ENCODE measurements at places on chromosomes 4 and X. TPM values are rescaled to one million over a fixed set of nuclear protein-coding genes. Genes with fewer than 3 reads are reported as not detected.

The NKX6-1 gene
- 60.9 TPM for total RNA-seq

The CXCL1 gene
- 0.18 TPM for total RNA-seq

The UGT2B11 gene
- total RNA-seq: not detected

The RAB28 gene
- total RNA-seq: 18.5 TPM

The BEX4 gene
- 0.56 TPM for total RNA-seq

The FABP2 gene
- 0.21 TPM for total RNA-seq

The CORIN gene
- total RNA-seq: 0.32 TPM

GRCh38 chrX:104284507-104284906 lies 29.8 kb upstream of the ESX1 start:
- ATAC-seq: no peak

DNA sequence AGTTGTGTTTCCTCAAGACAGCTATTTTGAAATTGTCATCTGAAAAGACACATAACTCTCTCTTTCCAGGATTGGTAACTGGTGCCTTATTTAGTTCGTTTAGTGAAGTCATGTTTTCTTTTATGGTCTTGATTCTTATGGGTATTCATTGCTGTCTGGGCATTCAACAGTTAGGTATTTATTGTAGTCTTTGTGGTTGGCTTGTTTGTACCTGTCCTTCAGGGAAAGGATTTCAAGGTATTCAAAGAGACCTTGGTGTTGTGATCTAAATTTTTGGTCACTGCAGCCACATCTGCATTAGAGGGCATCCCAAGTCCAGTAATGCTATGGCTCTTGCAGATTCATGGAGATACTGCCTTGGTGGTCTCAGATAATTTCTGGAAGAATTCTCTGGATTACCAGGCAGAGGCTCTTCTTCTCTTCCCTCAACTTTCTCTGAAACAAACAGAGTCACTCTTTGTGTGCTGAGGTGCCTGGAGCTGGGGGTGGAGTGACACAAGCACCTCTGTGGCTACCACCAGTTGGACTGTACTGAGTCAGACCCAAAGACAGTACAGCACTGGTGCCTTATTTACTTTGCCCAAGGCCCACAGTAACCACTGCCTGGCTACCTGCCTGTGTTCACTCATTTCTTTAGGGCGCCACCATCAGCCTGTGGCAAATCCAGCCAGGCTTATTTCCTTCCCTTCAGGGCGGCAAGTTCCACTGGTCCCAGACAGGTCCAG lies 620.4 kb downstream of the KCNIP4 start:
- no peak for ATAC-seq

- ATAC-seq: peak; percentile 97
These were observed 181.1 kb downstream of the LARP7 start for GRCh38 chr4:112817933-112818593.

DNA sequence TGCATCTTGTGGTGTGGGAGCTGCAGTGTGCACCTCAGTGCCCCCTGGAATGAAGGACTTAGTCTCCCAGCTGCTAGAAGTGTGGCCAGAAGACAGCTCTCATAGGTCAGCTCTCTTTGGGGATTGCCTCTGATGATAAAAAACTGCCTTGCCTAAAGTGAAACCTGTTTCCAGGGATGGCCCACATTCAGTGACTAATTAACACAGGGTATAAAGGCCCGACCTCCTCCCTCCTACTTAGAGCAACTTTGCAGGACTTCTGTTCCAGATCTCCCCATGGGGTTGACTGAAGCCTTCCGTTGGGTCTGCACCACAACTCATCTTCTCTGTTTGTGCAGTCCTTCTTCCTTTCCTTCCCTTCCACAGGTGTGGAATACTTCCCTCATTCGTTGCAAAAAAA lies 53.2 kb downstream of the SPINK2 start:
- ATAC-seq: no peak

GRCh38 chr4:89719536-89720090 lies 117.3 kb downstream of the SNCA start:
- ATAC-seq: no peak

GRCh38 chr4:186002853-186003252 lies 66.1 kb upstream of the TLR3 start:
- no peak for ATAC-seq

- ATAC-seq: no peak
These were observed 358.9 kb downstream of the FBXO8 start for GRCh38 chr4:173924561-173924960.

DNA sequence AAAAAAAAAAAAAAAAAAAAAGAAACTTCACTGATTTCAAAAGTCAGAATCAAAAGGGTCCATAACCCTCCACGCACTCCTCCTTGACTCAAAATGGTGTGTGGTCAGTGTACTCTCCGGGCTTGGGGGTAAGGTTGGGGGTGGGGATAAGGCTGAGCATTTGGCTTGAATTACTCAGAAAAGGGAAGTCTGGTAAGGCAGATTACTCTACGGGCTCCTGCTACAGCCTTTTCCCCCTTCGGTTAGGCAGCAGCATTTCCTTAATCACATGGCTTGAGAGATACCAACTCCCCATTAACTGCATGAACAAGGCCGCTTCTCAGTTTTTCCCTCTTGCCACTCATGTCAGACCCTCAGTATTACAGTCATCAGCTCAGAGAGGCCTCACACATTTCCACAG lies 135.4 kb upstream of the DUSP21 start:
- no peak for ATAC-seq

- no peak for ATAC-seq
These were observed 442.4 kb downstream of the ZIC3 start for GRCh38 chrX:138008281-138008680.

DNA sequence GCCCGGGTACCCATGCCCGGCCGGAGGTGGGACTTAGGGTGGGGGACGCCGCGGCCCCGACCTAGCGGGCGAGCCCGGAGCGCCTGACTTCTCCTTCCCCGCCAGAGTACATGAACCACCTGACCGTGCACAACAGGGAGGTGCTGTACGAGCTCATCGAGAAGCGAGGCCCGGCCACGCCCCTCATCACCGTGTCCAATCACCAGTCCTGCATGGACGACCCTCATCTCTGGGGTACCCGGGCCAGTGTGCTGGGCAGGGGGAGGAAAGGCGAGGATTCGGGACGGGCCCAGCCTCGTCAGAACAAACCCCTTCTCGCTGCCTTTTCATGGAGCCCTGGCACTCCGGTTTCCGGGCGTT lies 622 bp downstream of the TAFAZZIN start:
- peak; percentile 82 for ATAC-seq

DNA sequence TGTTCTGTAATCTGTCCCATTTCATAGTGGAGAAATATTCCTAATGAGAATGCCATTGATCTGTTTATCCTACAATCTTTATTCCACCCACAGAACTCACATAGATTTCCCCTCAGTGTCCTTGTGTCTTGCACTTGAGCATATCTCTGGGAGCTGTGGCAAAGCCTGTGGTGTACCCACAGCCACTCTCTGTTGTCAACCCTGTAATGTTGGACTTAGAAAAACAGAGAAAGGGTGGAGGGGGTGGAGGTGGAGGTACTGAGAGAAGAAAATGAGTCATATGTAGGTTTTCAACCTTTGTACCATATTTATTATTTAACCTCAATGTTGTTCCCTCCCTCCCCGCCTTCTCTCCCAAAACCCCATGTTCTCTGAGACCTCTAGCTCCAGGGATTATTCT lies 46.9 kb upstream of the TLL1 start:
- ATAC-seq: peak; percentile 18

DNA sequence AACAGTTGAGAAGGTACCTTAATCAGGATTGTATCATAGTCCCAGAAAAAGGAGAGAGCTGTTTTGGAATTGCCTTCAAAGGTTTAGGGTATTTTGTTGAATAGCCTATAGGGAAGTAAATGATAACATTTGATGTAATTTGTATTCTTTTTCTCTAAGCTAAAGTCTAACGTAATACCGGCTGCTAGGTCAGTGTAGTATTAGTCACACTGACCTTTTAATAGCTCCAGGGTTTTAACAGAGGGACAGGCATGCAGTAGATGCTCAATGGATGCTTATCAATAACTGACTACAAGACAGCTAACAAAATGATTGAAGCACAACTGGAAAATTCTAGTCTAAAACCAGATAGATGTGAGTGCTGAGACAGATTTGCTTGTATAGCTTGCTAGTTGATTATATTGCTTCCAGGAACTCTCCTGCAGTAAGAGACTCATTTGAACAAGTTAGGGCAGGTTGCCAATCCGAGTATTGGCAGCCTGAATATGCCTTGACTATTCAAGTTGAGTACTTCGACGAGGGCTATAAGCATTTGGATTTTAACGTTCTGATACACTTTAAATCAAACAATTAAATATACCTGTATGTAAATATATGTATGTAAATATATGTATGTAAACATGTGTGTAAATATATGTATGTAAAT lies 16.5 kb upstream of the PNPLA4 start:
- no peak for ATAC-seq

DNA sequence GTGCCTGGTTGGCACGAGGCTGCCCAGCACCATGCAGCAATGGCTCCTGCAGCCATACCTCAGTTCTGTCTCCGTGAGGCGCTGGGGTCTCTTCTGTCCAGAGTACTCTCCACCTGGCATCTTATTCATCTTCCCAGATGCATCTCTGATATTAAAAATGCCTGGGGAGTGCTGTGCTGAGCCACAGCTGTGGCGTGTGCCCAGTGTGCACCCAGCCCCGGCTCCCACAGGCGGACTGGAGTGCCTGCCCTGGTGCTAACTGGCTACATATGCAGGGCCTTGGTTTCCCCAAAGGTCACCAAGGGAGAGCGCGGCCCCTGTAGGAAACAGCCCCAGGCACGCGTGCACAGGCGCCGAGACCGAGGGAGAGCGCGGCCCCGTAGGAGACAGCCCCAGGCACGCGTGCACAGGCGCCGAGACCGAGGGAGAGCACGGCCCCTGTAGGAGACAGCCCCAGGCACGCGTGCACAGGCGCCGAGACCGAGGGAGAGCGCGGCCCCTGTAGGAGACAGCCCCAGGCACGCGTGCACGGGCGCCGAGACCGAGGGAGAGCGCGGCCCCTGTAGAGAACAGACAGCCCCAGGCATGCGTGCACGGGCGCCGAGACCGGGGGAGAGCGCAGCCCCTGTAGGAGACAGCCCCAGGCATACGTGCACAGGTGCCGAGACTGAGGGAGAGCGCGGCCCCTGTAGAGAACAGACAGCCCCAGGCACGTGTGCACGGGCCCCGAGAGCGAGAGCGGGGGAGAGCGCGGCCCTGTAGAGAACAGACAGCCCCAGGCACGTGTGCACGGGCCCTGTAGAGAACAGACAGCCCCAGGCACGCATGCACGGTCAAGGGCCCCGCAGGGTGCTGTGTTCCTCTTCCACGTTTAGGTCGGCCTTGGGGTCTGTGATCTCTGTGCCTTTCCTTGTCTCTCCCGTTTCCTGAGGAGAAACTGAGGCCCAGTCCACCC lies 14.5 kb downstream of the TMEM175 start:
- ATAC-seq: no peak

GRCh38 chrX:44235534-44235933 lies 107.9 kb downstream of the EFHC2 start:
- no peak for ATAC-seq

GRCh38 chrX:5595570-5595969 lies 633.1 kb downstream of the NLGN4X start:
- ATAC-seq: no peak

GRCh38 chrX:9182041-9182440 lies 148.1 kb upstream of the FAM9B start:
- ATAC-seq: no peak

DNA sequence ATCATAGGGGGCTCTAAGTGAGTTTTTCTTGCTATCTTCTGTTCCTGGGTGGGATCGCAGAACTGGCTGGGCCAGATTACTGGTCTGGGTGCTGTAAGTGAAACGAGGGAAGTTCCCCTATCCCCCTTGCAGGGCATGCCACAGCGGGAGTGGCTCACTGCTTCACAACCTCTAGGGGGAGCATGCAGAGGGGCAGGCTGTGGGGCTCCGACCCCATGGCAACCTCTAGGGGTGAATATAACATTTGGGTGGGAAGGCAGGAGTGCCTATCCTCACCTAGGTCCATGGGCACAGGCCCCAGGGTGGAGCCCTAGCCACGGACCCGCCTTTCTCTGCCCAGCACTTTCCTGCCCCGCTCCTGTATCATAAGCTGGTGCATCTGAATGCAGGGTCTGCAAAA lies 1.7 kb upstream of the RRAGB start:
- ATAC-seq: no peak

DNA sequence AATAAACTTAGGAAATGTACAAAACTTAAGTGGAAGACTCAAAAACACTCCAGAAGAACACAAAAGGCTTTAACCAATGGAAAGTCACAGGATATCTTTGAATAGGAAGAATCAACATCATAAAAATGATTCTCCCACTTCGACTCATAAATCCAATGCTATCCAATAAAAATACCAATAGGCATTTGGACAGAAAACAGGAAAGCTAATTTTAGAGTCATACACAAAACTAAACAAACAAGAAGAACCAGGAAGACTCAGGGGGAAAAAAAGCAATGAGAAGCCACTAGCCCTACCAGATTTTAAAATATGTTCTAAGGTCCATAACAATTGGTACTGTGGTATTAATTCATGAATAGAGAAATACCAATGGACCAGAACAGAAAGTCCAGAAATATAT lies 28.2 kb downstream of the SLC9A7 start:
- no peak for ATAC-seq

GRCh38 chr4:56648824-56649151 lies 32.3 kb downstream of the HOPX start:
- no peak for ATAC-seq

DNA sequence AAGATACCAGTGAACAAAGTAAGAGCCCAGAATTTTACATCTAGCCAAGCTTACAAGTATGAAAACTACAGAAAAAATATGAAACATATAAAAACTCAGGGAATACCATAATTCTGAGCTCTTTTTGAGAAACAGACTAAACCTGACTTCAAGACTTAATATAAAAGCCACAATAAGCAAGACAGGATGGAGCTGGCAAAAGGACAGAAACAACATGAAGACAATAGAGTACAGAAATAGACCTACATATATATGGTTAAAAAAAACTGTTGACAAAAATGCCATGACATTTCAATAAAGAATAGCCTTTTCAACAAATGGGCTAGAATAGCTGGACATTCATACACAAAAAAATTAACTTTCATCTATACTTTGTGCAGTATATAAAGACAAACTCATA lies 49.4 kb downstream of the UBA6 start:
- no peak for ATAC-seq

GRCh38 chrX:118723376-118723775 lies 4.0 kb upstream of the IL13RA1 start:
- ATAC-seq: no peak

DNA sequence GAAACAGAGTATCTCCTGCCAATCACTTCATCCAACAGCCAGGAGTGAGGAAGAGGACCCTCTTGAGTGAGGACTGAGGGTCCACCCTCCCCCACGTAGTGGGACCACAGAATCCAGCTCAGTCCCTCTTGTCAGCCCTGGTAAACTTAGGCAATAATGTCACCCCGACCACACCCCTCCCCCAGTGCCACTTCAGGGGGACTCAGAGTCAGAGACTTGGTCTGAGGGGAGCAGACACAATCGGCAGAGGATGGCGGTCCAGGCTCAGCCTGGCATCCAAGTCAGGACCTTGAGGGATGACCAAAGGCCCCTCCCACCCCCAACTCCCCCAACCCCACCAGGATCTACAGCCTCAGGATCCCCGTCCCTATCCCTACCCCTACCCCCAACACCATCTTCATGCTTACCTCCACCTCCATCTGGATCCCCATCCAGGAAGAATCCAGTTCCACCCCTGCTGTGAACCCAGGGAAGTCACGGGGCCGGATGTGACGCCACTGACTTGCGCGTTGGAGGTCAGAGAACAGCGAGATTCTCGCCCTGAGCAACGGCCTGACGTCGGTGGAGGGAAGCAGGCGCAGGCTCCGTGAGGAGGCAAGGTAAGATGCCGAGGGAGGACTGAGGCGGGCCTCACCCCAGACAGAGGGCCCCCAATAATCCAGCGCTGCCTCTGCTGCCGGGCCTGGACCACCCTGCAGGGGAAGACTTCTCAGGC lies at the start of the genes CSAG1 and MAGEA12:
CSAG1 (minus strand) TSS at position 461 of the 715 bp plus-strand sequence. CDS start 1,261 bp downstream, outside the sequence.
MAGEA12 (plus strand) TSS at position 497 of the 715 bp plus-strand sequence. CDS start 2,405 bp downstream, outside the sequence.
- ATAC-seq: no peak
